ENCODE measurements at places on chromosomes 4 and X.
A peak's percentile ranks its signal among the peaks of the same experiment; 100 is the strongest.

DNA sequence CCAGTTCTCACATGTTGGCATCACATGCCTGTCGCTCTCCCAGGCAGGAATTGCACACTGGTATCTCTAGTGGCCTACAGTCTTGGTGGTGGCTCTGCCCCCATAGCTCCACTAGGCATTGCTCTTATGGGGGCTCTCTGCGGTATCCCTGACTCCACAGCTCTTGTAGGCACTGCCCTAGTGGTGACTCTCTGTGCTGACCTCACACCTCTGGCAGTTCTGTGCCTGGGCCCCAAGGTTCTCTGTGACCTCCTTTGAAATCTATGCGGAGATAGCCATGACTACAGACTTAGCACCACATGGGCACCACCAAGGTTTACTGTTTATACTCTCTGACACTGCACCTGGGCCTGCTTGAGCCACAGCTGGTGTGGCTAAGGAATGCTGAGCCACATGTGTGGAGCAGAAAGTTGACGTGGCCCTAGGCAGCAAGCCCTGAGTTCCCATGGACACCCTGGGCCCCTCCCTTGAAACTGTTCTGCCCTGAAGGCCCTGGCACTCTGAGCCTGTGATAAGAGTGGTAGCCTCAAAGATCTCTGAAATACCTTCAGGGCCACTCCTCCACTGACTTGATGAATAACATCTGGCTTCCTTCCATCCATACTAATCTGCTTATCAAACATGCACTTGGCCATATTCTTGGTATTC is 8.0 kb downstream of the SLC9B1 start:
- DNase-seq = no peak

DNA sequence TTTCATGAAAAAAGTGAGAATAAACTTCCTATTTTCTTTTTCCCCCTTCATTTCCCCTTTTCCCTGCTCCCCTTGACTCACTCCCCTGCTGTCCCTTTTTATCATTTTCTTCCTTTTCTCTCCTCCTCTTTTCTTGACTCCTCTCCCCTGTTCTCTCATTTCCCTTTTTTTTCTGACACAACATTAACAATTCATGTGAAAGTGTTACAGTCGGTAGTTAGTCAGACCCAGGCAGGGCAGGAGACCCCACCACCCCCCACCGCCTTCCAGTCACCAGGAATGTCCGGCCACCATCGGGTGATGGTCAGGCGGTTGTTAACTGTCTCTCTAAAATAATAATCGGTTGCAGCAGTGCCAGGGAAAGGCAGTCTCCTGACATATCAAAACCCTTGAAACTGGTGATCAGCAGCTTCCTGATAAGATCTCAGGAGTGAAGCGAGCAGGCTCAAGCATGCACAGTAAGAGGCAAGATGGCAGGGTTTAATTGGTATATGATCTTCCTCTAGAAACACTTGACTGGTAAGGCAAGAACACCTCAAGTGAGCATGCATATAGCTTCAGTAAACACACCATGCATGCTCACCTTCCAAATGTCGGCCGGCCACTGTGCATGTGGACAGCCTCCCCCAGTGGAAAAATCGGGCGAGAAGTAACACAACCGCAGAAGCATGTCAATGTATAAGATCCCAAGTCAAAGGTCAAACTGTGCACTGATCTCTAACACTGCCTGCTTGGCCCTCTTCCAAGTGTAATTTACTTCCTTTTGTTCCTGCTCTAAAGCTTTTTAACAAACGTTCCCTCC is 191.4 kb downstream of the NDST4 start:
- no peak for DNase-seq

GRCh38 chr4:11328401-11328800 is 100.3 kb downstream of the HS3ST1 start:
- DNase-seq = no peak

DNA sequence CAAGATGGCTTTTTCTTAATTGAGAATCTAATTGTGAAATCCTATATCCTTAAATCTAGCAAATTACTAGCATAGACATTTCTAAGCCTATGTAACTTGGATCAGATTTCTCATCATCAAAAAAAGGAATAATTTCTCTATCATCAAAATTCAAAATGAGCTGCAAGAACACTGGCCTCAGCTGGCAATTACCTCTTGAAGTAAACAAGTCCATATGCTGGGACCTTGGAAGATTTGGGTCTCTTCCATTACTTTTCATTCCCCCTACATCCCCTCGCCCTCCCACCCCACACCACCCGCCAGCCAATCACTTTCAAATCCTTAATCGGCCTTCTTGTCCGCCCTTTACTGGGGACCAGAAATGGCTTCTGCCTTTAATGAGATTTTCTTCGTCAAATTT is 23.3 kb upstream of the MBTPS2 start:
- DNase-seq = no peak

DNA sequence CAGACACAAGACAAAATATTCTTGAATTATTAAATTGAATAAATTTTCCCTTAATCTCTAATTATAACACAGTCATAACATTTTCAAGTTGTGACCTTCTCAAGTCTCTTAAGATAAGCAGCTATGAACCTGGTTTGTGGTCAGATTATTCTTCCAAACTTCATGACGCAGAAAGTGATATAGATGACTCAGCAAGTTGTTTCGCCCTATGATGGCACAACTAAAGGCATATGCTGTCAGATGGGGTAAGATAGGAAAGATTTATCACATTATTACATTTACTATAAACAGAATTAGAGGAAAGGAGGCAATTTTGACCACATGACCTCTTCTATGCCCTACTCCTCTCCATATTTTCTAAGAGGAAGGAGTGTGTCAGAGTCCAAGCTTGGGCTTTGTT is 4.6 kb upstream of the DCAF12L2 start:
- no peak for DNase-seq

DNA sequence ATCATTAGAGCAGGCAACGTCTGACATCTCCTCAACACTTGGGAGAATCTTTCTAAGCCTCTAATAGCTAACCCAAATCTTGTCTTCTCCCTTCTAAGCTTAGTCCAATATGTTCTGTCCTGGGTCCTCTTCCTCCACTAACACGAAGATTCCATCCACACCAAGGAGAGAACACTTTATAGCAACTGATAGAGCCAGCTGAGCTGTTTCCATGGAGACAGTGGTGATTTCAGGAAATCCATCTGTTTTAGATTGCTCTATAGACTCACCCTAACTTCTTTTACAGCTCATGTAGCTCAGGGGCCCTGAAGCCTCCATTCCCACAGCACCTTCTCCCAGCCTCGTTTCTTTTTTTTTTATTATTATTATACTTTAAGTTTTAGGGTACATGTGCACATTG is 37.4 kb downstream of the SCD5 start:
- DNase-seq = no peak

GRCh38 chr4:48173056-48173991 is 39.3 kb upstream of the TXK start:
- peak; percentile 70 for DNase-seq

DNA sequence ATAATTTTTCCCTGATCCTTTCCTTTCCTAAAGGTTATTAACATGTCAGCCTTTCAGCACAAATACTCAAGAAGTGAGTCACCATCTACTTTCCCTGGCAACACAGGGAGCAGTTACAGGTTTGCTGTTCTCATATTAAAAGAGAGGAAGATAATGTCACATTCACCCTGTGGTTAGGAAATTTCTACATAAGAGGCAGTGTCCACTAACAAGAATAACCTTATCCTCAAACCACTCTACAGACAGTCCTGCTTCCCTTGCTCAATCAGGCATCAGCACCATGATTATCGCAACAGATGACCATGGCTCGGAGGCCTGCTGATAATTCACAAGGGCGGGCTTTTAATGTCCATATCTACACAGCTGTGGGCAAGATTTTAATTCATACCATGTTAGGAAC is 30.9 kb downstream of the RNF150 start:
- DNase-seq = no peak

GRCh38 chrX:2707334-2707760 is 16.3 kb downstream of the CD99 start:
- peak; percentile 88 for DNase-seq

- no peak for DNase-seq
These were observed 8.5 kb downstream of the DLG3 start for GRCh38 chrX:70453024-70453618.

- DNase-seq = no peak
These were observed 262.3 kb downstream of the KCTD8 start for GRCh38 chr4:44186096-44186849.

GRCh38 chr4:27947302-27947701 is 1086.7 kb downstream of the STIM2 start:
- no peak for DNase-seq

DNA sequence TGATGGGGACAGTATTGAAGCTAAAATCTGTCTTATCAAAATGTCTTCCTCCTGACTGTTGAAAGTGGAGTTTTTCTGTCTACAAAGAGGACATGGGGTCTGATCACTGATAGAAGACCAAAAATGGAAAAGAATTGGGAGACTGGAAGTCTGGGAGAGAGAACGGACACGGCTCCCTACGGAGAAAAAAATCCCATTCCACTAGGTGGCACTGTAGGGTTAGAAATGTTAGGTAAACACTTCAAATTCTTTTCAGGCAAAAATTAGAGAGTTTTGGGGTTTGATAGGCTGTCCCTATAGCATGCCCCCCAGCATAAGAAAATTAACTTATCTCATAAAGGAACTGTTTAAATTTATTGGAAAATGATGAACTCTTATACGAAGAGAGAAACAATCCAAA is 200.5 kb downstream of the FAM133A start:
- peak; percentile 1 for DNase-seq

DNA sequence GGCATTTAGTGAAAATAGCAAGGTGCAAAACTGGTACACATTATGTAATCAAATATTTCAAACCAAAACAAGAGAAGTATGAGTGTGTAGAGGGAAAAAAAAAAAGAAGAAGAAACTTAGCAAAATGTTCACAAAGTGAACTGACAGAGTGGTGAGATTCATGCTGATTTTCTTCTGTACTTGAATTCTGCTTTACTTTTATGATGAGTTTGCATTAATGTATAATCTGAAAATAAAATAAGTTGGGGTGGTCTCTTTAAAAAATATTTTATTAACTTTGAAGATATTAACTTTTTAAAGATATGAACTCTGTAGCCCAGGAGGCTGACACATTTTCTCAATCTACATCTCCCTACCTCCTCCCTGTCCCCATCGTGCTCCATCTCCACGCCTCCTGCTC is 185.1 kb downstream of the QDPR start:
- DNase-seq = no peak

DNA sequence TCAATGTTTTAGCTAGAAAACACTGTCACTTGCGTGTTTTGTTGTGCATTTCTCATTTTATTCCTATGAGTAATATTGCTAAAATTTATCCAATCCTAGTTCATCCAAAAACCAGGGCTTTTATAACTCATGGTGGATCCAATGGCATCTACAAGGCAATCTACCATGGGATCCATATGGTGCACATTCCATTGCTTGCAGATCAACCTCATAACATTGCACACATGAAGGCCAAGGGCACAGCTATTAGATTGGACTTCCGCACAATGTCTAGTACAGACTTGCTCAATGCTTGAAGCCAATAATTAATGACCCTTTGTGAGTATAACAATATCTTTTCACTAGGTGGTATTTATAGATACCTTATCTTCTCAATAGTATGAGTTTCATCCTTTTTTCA is 57.2 kb upstream of the UGT2B7 start:
- DNase-seq = no peak

- DNase-seq = no peak
These were observed 6.7 kb downstream of the GPR34 start for GRCh38 chrX:41695426-41695825.

GRCh38 chr4:122831515-122832196 is 5.0 kb downstream of the FGF2 start:
- DNase-seq = no peak

GRCh38 chr4:113106108-113106507 is 56.7 kb downstream of the ANK2 start:
- DNase-seq = peak; percentile 18

GRCh38 chr4:76723924-76724323 is 174.0 kb downstream of the SOWAHB start:
- no peak for DNase-seq

GRCh38 chr4:81470456-81471297 is 1.0 kb downstream of the RASGEF1B start:
- no peak for DNase-seq

GRCh38 chr4:102196221-102196620 is 149.1 kb downstream of the SLC39A8 start:
- no peak for DNase-seq

DNA sequence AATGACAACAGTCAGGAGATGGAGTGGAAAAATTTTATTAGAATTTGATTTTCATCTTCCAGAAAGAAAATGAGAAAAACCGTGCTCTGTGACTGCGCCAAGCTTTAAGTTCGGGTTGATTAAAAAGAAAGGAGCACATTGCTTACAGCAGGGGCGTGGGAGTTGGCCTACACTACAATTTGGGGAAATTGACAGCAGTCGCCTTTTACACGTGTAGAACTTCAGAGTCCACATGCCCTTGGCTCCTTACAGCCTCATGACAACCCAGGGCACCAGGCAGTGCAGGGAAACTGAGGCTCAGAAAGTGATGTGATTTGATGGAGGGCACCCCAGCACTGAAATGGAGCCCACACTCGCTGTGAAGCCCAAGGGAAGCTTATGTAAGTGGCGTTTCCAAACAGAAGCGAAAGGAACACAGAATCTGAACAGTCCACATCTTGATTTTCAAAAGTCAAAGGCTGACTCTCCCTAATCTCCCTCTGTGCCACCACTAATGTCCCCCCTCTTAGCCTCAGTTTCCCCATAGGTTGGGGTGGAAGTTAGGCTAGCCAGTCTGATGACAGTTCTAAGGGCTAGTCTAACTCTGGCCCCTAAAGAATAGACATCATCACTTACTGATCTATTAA is 5.5 kb downstream of the PPP2R2C start:
- no peak for DNase-seq

DNA sequence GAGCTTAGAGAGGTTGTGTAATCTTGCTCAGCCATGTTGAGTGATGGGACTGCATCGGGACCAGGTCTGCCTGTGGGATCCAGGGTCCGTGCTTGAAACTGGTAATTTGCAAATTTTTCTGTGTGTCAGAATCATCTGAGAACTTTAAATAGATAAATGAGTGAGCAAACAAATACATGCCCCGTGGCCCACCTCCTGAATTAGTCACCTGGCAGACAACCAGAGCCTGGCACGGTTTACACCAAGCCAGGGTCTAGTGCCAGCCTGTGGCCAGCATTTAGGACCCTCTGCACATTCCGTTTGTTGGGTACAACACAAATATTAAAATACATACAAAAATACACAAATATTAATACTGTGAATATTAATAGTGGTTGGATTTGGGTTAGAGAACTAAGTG is 90.6 kb upstream of the STOX2 start:
- no peak for DNase-seq

GRCh38 chrX:40145001-40145922 is 47.5 kb upstream of the BCOR start:
- DNase-seq = no peak

Measured in GM12865 (cell line).